Astrocyte (in vitro differentiated cells and primary cell): ENCODE measurements at places on chromosomes 6 and 20.
A peak's percentile ranks its signal among the peaks of the same experiment; 100 is the strongest.

GRCh38 chr20:40359131-40359912 lies 329.7 kb downstream of the MAFB start:
- DNase-seq = no peak

DNA sequence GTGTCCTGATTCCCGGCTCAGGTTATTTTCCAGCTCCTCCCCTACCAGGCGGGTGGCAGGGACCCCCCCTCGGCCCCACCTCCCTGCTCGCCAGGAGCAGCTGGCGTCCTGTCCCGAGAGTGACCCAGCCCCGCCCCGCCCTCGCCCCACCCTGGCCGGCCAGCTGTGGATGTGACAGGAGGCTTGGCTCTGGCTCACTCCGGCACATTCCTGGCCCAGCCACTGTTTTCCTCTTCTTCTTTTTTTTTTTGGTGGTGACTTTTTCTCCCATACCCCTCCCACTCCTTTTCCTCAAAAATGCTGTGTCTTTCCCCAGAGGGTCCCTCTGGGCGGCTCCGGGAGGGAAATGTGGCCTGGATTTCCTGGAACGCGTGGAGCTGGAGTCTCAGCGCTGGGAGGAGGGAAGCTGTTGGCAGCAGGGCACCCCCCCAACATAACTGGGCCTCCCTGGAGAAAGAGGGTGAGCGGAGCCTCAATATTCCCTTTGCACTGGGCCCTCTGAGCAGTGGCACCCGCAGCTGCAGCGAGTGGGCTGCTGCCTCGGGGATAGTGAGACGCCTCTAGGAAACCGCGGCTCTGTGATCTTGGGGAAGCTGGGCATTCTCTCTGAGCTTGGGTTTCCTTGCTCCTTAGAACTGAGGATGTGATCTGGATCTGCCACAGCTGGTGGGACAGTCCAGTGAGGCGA lies 28.3 kb upstream of the CSNK2A1 start:
- peak; percentile 8 for DNase-seq

DNA sequence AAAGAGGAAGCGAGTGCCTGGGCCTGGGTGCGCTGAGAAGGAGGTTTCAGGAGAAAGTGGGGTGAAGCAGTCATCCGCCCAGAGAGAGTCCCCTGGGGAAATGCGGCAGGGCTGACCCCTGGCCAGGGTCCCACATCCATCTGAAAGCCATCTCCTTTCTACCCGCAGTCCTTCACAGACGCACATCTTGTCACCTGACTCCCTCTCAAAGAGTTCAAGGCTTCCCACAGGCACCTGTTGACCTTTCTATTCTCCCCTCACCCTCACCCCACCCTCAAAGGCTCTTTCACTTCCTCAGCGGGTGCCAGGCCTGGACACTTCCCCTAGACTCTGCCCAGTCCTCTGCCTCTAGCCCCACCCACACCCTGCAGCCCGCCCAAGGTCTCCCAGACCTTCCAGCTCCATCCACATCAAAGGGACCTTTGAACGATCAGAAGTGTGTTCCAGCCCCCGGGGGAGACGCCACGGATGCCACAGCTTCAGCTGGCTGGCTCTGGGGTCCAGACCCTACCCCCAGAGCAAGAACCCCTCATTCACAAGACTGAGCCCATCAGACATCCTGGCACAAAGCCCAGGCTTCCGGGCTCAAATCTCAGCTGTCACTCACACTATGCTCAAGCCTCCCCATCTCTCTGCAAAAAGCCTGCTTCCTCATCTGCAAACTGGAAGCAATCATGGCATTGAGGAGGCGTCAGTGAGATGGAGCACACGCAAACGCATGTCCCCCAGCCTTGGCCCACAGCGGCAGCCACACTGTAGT lies 2.1 kb downstream of the CTSZ start:
- DNase-seq = no peak

GRCh38 chr20:25064561-25065071 lies 6.7 kb upstream of the ACSS1 start:
- DNase-seq = no peak

DNA sequence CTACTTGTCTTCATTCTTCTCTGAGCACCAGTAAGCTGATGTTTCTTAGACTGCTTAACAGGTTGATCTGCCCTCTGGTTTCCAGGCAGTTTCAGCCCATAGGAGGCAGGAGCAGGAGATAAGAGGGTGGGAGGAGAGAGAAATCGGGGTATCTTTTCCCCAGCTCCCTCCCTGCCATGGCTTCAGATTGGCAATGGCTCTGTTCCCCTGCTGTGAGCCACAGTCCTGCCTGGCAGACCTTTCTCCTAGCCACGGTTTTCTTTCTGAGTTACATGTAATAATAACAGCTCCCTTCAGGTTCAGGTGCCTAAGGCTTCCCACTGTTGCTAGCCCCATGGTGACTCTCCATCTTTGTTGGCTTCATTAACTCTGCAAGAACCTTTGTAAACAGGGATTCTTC lies 115.3 kb downstream of the CD83 start:
- DNase-seq = no peak

DNA sequence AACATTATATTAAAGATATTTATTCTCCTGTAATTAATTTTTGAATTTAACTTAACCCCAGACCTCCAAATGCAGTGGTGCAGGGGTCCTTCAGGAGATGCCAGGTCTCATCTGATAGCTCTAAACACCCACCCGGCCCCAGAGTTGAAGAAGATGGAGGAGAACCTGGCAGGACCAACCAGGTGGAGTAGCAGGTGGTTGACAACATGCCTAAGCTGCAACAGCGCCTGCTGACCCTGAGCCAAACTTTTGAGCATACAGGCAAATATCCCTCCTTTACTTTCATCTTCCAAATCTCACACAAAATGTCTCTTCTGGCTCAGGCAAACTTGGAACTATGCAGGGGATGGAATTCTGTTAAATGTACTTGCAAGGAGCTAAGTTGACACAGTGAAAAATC lies 145.3 kb upstream of the TCF21 start:
- DNase-seq = no peak

- no peak for DNase-seq
Observed at GRCh38 chr6:56047931-56048540, 172.6 kb upstream of the BMP5 start.

DNA sequence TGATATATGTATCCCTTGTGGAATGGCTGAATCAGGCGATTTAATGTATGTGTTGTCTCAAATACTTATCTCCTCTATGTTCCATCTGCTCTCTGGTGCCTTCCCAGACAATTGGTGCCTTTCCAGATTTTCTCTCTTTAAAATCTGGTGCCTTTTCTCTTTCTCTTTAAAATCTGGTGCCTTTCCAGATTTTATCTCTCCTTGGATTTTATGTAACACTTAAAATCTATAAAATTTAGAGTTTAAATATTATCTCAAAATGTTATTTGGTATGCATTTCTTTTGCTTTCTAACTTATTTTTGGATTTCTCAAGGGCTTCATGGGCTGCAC lies 116.3 kb downstream of the KIF13A start:
- no peak for DNase-seq

DNA sequence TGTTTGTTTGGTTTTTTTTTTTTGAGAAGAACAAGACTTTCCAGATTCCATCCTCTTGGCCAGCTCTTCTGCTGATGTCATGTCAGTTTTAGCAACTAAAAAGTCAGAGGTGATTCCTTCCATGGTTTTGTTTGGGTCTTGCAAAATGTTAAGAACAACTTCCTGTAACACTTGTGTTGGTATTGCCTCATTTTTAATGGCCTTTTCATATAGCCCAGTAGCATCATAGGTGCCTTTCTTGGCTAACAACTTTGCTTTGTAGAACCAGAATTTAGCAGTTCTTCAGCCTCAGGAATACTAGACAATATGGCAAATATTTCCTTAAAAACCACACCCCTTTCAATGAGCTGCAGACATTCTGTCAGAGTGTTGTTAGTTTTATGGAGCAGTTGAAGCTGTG lies 99.5 kb upstream of the SIRPG start:
- DNase-seq = no peak

- DNase-seq = peak; percentile 42
Observed at GRCh38 chr6:64890609-64891008, 816.4 kb downstream of the EYS start.

DNA sequence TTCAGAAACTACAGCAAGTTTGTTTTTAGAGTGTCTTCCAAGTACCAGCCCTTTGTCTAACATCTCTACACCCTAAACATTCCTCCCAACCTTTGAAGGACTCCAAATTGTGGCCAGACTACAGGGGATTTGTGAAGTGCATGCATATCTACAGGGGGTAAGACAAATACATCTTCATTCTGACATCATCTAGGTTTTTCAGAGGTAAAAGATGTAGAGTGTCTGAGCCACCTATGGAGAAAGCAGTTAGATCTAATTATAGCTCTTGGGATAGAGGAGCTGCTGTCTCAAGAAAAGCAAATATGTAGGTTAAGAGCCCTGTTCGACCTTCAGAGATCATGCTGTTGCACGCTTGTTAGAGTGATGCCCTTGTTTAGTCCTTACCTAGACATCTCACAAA lies 617.7 kb upstream of the AGPAT4 start:
- no peak for DNase-seq

- DNase-seq = peak; percentile 67
Observed at GRCh38 chr6:77447254-77447653, 16.0 kb downstream of the HTR1B start.
